ENCODE measurements at places on chromosomes 6 and 20.

DNA sequence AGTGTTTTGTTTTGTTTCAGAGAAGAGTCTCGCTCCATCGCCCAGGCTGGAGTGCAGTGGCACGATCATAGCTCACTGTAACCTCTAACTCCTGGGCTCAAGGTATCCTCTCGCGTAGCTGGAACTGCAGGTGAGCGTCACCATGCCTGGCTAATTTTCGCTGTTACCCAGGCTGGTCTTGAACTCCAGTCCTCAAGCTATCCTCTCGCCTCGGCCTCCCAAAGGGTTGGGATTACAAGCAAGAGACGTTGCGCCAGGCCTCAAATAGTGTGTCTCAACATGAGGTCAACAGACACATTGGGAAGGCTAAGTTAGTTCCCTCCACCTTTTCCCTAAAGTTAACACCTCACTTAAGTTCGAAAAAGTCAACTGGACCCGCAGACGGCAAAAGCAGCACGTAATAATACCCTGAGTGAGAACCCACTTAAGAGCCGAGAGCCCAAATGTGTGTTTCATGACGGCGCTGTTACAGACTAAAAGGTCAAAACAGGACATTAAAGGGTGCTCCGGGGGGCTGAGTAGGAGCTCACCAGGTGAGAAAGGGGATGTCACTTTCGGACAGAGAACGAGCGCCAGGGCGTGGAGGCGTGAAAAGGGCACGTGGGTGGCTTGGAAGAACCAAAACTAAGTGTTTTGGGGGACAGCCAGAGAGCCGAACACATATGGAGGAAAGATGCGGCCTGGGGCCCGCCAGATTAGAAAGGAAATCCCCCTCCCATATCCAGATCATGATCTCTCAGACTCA, 499 bp downstream of the TTI1 start:
- no peak for DNase-seq

DNA sequence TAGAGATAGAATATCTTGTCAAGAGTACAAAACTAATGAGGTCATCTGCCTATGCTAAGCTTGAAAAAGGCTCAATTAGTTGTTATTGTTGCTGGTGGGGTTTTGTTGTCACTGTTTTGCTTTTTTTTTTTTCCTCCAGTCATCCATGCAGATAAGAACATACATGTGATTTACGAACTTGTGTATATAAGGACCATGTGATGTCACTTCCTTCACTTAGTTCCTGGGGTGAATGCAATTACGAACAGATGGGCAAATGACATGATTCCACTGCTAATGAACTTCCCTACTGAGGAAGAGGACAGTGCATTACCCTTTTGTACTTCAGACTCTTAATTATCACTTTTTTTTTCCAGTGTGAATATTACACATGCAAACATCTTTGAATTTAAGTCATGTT, 1175.3 kb upstream of the GJE1 start:
- no peak for DNase-seq

GRCh38 chr6:3194535-3195419, 32.7 kb downstream of the TUBB2B start:
- no peak for DNase-seq

- DNase-seq: no peak
Measured at GRCh38 chr20:54351371-54352136, 123.8 kb upstream of the DOK5 start.

DNA sequence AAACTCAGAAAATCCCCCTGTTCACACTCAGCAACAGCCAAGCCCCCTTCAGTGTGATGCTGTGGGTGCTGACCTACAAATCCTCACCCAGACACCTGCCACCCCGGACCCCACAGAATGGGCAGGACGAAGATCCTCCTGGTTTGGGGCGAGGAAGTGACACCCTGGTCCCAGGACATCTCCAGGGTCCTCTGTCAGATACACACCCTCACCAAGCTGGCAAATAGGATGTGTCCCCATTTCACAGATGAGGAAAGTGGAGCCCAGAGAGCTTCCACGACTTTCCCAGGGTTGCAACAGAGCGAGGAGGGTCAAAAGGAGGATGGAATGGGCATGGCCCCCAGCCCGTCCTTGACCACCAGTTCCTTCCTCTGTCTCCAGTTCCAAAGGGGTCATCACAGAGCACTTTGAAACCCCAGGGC, 92.0 kb upstream of the AFDN start:
- no peak for DNase-seq

DNA sequence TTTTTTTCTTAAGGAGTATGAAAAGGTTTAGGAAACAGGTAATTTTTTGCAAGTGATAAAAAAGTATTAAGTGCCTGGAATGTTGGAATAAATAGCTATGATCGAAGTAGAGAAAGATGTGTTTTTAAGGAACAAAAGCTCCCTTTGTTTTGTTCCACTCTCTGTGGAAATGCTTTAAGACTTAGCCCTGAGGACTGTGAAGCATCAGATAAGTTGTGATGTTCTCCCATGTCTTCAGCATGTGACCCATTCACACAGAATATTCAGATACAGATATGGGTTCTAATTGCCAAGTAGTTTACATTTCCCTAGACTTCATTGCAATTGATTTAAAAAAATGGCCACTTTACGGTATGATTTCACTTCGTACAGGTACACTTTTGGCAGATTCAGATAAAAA, 80.6 kb downstream of the KCNQ5 start:
- DNase-seq: no peak

DNA sequence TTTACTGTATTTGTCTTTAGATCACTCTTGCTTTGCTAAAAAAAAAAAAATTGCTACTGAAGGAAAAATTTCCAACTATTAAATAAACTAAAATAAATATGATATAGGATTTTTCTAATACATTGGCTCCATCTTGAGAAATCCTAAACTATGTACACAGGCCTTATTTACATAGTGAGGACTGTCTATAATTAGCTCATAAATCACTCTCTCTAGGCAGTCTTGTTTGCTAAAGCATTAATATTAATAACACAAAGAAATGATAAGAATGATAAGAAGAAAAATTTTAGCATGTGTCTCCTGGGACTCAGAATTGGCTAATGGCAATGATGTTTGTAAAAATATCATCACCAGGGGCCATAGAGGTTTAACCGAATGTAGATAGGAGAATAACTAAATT, 13.3 kb upstream of the CRYBG1 start:
- no peak for DNase-seq

DNA sequence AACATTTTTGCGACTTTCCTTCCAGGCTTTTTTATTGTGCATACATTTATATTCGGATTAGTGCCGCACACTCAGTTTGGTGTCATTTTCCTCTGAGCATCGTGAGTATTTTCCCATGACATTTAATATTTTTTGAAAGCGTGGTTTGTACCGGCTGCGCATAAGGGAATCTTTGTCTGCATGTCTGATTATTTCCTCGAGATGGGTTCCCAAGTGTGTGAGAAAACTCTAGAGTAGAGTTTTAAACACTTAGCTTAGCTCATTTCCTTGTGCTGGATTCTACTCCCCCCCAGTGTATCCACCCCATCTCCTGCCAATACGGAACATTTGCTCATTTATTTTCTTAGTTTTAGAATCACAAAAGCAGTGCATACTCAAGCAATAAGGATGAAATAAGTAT, 94.3 kb downstream of the CDC5L start:
- DNase-seq: no peak

DNA sequence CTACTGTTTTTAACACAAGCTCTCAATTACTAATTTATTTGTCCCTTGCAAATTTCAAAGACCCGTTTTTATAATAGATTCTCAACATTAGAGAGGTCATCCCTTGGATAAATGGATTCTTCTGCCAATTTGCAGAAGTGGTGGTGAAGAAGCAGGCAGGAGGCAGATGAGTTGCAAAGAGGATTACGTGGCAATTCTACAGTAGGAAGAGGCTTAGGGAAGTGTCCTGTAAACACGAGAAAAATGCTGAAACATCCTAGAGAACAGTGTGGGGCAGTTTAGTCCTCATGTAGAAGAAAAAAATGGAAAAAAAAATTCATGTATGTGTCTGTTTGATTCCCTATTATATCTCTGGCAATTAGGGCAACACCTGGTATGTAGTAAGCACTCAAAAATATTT, 87.6 kb downstream of the BMP2 start:
- no peak for DNase-seq

- no peak for DNase-seq
Measured at GRCh38 chr20:24981790-24982189, 10.8 kb downstream of the APMAP start.

DNA sequence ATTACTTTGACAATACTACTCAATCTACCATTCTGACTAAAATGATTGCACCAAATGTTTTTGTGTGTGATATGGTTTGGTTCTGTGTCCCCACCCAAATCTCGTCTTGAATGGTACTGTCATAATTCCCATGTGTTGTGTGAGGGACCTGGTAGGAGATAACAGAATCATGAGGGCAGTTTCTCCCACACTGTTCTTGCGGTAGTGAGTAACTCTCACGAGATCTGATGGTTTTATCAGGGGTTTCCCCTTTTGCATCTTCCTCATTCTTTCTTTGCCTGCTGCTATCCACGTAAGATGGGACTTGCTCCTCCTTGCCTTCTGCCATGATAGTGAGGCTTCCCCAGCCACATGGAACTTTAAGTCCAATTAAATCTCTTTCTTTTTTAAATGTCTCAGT, 20.8 kb downstream of the SYCP2 start:
- DNase-seq: no peak

GRCh38 chr6:89172131-89172530, 26.3 kb downstream of the PM20D2 start:
- no peak for DNase-seq

GRCh38 chr6:27685279-27685678, 212.4 kb upstream of the ZNF184 start:
- no peak for DNase-seq

- no peak for DNase-seq
Measured at GRCh38 chr6:163568275-163568674, 153.8 kb downstream of the QKI start.

DNA sequence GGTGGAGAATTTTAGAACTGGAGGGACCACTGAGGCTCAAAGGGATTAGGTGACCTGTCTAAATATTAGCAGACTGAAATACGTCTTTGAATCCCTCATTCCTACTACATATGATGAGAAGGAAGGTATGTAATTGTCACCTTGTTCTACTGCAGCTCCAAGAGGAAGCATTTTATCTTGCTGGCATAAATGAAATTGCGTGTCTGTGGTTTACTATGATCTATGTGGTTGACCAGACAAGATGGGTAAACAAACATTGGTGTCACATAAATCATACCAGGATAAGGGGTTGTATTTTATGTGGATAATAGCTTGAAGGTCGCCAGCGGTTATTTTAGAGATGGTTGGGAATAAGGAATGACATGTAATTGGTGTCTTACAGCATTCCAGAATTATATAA, 78.2 kb downstream of the LAMA4 start:
- DNase-seq: no peak

DNA sequence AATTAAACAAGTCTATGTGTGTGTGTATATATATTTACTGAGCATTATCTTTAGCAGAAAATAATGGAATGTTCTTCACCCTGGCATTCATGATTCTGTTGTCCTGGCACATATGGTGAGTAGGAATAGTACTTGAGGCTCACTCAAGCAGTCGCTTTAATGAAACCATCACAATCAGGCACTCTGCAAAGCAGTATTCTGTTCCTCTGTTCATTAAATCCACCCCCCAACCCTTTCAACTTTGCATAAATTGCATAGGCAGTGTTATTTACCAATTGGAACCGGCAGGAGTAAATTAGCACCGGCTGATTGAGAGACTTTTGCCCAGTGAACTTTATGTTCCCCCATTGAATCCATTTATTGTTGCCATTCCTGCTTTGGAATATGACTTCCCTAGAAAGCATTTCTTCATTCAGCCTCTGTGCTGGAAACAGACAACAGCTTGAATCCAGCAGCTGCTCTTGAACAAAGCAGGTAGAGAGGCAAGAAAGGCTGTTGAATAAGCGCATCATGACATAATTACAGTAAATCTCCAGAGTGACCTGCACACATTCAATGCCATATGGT, 268.0 kb upstream of the RNF217 start:
- DNase-seq: no peak

- no peak for DNase-seq
Measured at GRCh38 chr6:154923199-154923869, 71.8 kb upstream of the TIAM2 start.

DNA sequence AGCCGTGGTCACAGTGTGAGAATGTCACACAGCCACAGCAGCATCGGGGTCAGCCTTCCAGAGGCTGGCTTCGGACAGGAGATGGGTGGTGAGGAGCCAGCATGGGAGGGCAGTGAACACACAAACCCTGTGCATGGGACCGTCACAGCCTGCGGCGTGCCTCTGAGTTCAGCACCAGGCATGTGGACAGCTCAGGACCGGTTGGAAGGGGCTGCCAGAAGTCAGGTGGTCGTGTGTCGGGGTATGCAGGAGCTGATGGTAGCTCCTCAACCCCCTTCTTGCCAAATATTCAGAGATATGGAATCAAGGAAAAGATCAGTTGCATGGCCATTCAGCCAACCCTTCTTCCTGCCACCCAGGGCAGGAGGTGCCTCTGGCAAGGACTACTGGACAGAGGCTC, 28.2 kb downstream of the MYT1 start:
- DNase-seq: no peak

DNA sequence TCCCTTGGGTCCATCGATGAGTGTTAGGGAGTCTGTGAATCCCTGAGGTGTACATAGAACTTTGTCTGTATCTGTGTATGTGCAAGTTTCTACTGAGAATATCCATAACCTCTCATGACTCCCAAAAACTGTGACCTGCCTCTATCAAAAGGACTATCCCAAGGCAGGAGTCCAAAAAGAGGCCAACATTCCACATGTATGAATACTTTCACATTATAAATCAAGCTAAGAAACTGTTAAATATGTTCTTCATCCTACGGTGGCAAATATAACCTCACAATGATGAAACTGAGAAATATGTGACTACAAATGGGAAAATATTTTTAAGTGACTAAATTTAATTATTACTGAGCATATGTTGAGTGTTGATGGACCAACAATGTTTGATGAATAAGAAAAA, 16.1 kb upstream of the STX11 start:
- no peak for DNase-seq

GRCh38 chr6:153725456-153725855, 313.6 kb upstream of the OPRM1 start:
- no peak for DNase-seq

- no peak for DNase-seq
Measured at GRCh38 chr20:30491016-30491415, 766.4 kb upstream of the DEFB115 start.

DNA sequence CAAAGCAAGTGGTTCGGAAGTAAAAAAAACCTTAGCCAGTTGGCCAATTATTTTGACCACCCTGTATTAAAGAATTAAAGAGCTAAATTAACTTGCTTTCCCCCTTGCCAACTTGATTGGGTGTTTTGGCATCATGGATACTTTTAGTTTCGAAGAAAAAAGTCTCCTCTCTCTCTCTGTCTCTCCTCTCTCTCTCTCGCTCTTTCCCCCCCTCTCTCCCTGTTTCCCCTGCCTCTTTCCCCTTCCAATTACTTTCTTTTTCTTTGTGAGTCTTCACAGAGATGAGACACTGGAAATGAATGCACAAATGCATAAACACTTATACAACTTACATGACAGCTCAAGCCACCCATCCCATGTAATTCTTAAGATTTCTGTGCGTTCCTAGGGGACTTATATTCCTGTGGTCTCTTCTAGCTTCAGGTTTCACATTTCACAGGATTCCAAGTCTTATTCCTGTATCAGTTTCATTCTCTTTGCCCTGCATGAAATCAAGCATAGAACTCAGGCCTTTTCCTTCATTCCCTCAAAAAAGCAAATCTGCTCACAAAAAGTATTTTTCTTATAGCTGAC, 32.9 kb upstream of the EYA4 start:
- no peak for DNase-seq

- DNase-seq: no peak
Measured at GRCh38 chr6:98832284-98833056, 1.9 kb upstream of the POU3F2 start.

- no peak for DNase-seq
Measured at GRCh38 chr20:48159145-48160008, 374.1 kb upstream of the SULF2 start.
